ENCODE measurements at places on chromosomes 7 and 10.
A peak's percentile ranks its signal among the peaks of the same experiment; 100 is the strongest.

- no peak for DNase-seq
These were observed 333.1 kb downstream of the CXCL12 start for GRCh38 chr10:44051584-44052385.

DNA sequence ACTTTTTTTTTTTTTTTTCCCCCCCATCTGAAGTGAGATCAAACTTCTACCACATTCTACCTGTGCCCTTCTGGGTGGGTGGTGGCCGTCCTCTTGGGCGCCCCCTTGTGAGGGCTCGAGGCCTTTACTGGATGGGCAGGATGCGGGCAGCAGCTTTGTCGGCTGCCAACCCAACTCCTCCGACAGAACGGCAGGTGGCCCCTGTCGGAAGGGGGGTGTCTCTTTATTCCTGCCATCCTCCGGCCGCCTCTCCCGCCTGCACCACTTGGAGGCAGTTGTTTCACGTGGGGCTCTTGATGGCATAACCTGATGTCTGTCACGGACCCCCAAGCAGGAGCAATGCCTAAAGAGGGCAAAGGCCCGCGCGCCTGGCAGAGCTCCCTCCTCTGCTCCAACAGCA, 31.0 kb downstream of the AMZ1 start:
- DNase-seq = no peak

GRCh38 chr7:29538389-29538788, 25.2 kb upstream of the PRR15 start:
- DNase-seq = no peak

GRCh38 chr10:77496941-77497420, 140.6 kb downstream of the KCNMA1 start:
- DNase-seq = no peak

- DNase-seq = no peak
These were observed 7.2 kb upstream of the C1GALT1 start for GRCh38 chr7:7175075-7175695.

- no peak for DNase-seq
These were observed 1.8 kb downstream of the KLLN start for GRCh38 chr10:87861566-87861952.

- no peak for DNase-seq
These were observed 4.4 kb upstream of the GRK5 start for GRCh38 chr10:119203006-119203405.

- no peak for DNase-seq
These were observed 27.7 kb upstream of the BPGM start for GRCh38 chr7:134618756-134619530.

DNA sequence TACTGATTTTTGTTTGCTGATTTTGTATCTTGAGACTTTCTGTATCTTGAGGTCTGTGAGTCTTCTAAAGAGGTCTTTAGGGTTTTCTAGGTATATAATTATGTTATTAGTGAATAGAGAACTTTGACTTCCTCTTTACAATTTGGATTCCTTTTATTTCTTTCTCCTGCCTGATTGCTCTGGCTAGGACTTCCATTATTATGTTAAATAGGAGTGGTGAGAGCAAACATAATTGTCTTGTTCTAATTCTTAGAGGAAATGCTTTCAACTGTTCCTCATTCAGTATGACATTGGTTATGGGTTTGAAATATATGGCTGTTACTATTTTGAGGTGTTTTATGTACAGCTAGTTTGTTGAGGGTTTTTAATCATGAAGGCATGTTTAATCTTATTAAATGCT, 308.0 kb upstream of the TEX47 start:
- no peak for DNase-seq

- no peak for DNase-seq
These were observed 58.4 kb downstream of the ZNF467 start for GRCh38 chr7:149714910-149715471.

DNA sequence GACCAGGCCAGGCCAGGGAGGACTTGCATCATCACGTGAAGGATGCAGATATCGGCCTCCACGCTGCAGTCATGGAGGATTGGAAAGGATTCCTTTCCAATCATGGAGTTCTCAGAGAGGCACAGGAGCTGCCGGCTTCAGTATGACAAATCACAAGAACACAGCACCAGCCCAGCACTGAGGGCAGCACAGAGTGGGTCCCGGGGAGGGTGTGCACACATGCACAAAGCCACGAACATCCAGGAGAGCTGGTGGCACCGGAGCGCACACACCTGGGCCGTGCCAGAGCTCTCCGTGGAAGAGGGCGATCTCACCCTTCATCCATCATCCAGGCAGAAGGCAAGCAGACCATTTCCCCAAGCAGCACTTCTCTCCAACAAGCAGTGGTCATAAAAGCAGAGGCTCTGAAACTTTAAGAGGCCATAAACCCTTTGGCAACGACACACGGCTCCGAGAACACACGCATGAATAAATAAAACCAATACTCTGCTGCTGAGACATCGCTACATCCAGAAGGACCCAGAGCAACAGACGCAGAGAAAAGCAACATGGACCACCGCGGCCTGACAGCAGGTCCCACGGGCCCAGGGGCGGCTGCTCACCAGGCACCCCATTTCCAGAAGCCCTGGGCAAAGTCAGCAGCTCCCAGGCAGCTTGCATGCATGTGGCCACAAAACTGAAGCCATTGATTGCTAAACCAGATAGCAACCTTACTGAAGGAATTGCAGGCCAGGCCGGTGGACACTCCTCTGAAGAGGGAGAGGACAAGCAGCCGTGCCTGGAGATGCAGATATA, 180.8 kb downstream of the USP6NL start:
- no peak for DNase-seq

DNA sequence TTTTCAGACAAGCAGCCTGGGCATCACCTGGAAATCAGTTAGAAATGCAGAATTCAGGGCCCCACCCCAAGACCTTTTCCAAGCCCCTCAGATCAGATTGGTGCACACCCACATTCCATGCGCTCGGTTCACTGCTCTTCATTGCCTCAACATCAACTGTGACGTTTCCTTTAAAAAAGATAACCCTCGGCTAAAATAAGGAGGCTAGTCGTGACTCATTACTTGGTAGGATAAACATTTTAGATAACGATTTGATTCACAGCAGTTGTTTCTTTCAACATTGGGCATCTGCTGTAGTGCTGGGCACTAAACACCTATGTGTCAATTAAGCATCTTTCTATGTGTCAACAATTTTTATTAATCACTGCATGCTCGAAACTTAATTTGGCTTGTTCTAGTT, 191.1 kb upstream of the LRGUK start:
- DNase-seq = no peak

DNA sequence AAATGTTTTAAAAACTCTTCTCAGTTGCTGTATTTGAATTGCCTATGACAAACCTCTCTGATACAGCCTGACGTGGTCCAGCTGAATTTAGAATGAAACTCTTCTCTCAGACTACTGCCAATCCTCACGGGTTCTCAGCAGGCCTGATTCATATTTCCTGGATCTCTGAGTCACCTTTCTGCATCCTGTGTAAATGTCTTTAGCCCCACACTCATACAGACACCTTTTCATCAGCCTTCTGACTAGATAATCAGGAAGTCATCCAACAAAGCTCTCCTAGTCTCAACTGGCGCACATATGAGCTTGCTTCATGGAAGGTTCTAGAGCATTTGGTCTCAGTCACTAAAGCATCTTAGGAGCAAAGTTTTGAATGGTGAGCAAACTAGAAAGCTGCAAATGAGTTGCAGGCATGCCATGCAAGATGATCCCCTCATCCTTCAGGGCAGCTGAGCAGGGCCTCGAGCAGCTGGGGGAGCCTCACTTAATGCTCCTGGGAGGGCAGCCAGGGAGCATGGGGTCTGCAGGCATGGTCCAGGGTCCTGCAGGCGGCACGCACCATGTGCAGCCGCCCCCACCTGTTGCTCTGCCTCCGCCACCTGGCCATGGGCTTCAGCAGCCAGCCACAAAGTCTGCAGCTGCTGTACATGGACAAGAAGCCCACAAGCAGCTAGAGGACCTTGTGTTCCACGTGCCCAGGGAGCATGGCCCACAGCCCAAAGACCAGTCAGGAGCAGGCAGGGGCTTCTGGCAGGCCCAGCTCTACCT, 182.8 kb downstream of the ARHGAP12 start:
- DNase-seq = no peak

GRCh38 chr10:95406651-95407280, 116.0 kb upstream of the PDLIM1 start:
- DNase-seq = no peak

- DNase-seq = no peak
These were observed 3.7 kb downstream of the VIM start for GRCh38 chr10:17231788-17232187.

DNA sequence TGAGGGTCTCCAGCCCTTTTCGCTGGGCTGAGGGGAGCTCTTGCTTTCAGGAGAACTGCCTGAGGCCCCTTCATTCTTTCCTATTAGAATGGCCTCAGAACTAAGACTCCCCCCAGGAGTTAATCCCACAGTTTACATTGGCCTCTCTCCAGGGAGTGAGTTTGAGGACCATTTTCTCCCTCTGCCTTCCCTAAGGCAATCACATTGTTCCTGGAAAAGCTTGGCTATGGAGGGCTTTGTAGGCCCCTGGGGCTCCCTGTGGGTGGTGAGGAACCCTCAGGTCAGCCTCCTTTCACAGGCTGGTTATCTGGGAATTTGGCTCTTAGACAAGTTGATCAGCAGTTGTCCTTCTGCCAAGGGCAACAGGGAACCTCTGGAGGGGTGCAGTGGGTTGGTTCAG, 343.7 kb downstream of the RPS24 start:
- no peak for DNase-seq

DNA sequence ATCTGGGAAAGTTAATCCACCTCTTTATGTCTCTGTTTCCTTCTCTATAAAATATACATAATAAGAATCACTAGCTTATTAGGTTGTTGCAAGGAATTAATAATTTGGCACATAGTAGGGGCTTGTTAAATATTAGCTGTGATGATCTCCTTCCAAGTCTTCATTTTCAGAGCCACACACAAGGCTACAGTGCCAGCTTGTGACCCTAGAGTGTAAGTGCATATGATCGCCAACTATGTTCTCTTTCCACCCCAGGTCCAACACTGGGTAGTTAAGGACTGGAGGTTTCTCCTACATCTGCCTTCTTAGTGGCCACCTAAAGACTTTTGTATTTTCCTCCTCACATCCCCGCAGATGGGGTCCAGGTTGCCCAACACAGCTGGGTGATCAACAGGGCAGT, 17.9 kb upstream of the ACSM6 start:
- DNase-seq = no peak

DNA sequence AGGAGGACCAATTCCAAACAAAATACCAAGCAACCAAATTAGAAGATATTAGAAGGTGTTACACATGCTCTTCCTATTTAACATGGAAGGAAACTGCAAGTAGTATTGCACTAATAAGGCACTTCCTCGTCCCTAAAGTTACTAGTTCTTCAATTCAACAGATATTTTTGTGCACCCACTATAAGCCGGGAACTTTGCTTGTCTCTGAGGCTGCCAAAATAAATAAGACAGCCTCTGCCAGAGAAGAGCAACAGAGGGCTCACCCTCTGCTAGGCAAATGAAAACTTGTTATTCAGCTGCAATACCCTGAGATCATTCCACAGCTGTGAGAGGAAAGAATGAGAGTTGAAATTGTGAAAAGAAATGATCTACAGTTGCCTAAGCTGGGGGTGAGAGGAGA, 37.4 kb upstream of the GSAP start:
- DNase-seq = no peak

- peak; percentile 6 for DNase-seq
These were observed 133.7 kb downstream of the PTPRZ1 start for GRCh38 chr7:122006687-122007086.

- no peak for DNase-seq
These were observed 10.4 kb upstream of the ZNF22 start for GRCh38 chr10:44990302-44990655.

DNA sequence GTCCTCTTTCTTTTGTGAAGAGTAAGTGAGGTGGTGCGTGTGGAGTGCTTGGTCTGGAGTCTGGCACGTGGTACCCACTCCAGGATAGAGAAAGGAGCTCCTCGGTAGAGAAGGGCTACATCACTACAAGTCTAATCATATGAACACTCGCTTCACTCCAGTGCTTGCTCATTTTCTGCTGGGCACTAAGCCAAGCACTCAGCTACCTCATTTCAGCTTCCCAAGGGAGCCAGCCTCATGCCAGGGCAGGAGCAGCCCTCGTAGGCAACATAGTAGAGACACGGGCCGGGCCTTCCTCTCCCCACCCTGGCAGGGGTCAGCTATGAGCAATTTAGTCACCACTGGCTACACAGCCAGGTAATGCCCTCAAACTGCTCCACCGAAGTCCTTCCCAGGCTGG, 11.4 kb upstream of the HSPA12A start:
- no peak for DNase-seq

DNA sequence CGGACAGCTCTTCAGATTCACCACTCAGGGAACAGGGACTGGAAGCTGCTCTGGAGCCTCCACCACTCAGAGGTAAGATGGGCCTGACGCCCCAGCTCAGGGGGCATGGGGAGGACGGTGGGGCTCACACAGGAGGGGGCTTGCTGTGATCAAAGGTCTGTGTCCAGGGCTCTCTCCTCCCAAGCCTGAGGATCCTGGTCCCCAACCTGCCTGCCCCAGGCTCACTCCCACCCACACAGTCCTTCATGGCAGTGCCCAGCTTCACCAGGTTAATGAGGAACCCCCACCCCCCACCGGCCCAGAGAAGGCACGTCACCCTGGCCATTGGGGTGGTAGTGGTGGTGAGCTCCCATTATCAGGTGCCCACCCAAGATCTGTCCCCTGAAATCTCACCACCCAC, 926.7 kb upstream of the ZNF722 start:
- DNase-seq = no peak

GRCh38 chr7:24503506-24503905, 69.7 kb upstream of the PALS2 start:
- DNase-seq = no peak

DNA sequence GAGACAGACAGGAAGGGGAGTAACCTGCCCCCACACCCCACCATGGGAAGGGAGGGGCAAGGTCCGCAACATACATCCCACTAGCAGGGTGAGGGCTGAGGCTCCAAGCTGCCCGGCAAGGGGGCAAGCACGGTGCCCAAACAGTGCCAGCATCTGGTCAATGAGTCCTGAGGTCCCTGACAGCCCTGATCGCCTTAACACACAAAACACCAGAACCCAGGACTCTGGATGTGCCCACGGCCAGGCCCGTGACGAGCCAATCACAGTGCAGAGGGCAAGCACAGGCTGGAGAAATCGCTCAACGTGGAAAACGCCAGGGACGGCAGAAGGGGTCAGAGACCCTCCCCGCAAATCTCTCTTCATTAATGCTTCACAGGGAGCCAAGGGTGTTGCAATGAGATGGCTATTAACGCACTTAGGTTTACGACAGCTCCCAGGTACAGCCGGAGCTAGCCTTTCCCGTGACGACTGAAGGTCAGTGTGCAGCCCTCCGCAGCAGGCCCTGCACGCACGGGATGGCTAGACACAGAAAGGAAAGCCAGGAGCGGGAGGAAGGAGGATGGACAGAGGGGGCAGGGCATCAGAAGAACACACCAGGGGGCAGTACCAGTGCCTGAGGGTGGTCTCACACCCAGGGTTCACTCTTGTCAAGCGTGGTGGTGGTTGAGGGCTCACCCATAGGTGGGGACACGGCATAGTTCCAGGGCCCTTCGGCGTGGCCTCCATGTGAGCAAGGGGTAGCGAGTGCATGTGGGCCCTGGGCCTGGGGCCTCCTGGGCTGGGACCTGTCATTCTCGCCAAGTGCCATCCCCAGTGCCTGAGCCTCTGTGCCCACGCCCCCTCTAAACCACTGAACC, 220.5 kb downstream of the MAD1L1 start:
- DNase-seq = no peak
